Colonic mucosa (tissue), 4 donors: ENCODE measurements at places on chromosomes 6 and 20.

DNA sequence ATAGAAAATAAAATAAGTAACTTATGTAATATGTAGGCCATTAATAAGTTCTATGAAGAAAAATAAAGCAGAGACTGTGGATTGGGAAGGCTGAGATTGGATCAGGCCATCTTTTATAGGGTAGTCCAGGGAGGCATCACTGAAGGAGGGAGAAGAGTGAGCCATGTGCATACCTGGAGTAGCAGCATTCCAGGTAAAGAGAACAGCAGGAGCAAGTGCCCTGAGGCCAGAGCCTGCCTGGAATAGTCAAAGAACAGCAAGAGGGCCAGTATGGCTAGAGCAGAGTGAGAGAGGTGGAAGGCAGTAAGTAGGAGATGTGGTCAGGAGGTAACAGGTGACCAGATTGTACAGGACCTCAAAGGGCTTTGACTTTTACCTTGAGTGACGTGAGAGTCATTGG is 112.1 kb downstream of the EPM2A start:
- DNase-seq: no peak

DNA sequence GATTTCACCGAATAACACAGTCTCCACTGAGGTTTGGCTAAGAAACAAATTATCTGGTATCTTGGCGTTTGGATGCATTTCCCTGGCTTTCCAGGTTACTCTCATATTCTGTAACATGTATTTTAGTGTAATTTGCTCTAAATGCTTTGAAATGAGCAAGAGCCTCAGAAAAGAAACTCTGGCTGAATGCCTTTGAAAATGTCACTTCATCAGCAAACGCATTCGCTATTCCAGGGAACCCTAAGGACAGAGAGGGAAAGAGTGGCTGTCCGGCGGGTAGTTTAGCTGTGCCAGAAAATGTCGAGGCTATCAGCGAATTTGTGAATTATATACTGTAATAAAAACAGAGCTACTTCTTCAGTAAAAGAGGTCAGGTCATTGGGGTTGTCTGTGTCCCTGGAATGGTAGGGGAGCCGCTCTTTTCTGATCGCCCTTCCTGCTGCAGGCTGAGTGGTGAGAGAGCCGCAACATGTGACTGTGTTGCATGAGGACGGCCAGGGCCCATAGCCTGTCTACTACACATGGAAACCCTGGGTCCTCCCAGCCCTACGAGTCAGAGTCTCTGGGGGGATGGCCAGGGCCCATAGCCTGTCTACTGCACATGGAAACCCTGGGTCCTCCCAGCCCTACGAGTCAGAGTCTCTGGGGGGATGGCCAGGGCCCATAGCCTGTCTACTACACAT is 57.3 kb downstream of the SMOC2 start:
- DNase-seq: no peak

- DNase-seq: no peak
These were observed 44.0 kb upstream of the SPDEF start for GRCh38 chr6:34600101-34600500.

DNA sequence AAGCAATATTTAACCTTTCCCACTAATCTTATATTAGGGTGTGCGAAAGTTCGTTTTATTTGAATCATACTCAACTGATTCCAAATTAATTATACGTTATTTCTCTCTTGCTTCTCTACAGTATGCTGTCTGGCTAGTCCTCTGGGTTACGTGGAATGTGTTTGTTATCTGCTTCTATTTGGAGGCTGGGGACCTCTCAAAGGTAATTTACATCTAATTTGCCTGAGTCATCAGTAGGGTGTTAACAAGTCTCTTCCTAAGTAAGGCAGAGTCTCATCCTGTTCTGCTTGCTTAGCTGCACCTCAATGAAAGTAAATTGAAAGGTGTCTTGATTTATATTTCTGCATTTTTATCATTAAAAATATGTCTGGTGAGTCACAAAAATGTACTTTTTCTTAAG is 551.5 kb downstream of the NKAIN2 start:
- DNase-seq: no peak

DNA sequence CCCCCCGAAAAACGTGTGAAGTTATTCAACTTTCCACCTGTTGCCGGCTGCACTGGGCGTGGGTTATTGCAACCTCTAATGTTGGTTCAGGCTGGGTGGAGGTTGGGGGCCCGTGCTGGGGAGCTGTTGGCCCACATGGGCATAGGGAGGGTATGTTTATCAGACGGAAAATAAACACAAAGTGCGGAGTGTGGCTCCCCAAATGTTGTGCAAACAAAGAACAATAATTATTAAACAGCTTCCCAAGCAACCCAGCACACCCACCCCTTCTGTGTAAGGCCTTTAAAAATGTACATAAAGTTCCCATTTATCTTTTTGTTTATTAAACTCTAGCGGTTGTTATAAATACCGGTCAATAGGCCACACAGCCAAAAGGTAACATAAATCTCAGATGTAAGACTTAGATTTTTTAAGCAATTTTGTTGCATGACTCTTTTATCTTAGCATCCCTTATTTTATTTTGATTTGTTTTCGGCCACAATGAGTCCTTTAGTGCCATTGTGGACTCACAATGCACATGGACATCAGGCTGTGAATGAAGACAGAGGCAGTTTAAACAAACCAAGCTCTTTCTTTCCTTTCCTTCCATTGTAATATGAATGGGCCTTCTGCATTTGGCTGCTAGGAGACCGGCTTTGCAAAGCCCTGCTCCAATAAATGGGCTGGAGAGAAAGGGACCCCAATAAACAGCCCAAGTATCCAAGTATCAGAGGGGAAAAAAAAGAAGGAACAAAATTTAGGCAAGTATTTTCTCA is 6.9 kb upstream of the DLL1 start:
- DNase-seq: no peak

DNA sequence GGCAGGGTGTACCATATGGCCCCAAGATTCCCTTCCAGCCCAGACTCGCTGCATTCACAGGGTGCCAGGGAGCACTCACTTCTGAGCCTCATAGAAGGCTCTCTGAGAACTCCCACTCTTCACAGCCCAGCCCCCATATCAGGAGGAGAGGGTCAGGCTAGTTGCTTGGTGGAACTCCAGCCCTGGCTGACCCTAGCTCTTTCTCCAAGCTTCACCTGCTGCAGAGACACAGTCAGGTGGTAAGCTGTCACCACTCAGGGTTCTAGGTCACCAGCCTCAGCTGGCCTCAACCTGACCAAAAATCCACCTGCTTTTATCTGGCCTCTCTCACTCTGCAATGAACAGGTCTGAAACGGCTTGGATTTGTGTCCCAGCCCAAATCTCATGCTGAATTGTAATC is 162.7 kb upstream of the MLN start:
- DNase-seq: no peak

DNA sequence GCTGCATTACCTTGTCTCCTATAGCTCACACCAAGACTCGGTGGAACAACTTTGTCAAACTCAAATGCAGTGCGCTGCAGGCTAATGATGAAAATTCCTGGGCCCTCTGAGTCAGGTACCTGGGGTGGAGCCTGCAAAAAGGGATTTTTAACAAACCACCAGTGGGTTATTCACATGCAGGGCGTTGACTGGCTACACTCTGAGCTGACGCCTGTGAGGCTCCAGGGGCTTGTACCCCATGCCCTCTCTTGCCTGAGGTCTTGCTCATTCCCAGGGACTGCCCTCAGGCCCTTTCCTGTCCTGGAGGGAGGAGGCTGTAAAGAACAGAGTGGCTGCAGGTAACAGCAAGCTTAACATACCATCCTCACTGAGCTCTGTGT is 9.2 kb downstream of the GTSF1L start:
- no peak for DNase-seq

- no peak for DNase-seq
These were observed 48.9 kb downstream of the CNBD2 start for GRCh38 chr20:36017048-36017951.

DNA sequence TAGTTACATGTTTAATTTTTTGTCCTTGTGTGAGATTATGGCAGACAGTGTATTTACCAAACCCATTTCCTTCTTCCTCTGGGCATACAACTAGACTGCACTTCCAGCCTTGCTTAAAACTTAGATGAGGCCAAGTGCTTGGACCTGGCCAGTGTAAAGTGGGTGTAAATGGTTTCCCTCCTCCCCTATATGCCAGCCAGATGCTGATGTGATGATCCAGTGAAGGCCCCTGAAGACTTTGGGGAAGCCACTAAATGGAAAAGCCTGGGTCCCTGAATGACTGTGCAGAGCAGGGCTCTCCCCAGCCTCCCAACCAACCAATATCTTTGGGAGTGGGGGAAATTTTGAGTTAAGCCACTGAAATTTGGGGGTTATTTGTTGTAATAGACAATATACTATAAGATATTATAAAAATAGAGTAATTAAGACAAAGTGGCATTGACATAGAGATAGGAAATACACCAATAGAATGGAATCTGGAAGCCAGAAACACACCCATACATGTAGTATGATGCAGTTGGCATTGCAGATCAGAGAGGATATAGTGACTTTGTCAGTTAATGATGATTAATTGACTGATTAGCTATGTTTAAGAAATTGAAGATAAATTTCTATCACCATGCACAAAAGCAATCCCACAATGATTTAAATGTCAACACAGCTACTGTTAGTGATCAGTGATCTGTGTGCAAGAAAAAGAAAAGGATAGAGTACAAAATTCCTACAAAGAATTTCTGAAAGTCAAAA is 10.4 kb upstream of the SNX9 start:
- no peak for DNase-seq

DNA sequence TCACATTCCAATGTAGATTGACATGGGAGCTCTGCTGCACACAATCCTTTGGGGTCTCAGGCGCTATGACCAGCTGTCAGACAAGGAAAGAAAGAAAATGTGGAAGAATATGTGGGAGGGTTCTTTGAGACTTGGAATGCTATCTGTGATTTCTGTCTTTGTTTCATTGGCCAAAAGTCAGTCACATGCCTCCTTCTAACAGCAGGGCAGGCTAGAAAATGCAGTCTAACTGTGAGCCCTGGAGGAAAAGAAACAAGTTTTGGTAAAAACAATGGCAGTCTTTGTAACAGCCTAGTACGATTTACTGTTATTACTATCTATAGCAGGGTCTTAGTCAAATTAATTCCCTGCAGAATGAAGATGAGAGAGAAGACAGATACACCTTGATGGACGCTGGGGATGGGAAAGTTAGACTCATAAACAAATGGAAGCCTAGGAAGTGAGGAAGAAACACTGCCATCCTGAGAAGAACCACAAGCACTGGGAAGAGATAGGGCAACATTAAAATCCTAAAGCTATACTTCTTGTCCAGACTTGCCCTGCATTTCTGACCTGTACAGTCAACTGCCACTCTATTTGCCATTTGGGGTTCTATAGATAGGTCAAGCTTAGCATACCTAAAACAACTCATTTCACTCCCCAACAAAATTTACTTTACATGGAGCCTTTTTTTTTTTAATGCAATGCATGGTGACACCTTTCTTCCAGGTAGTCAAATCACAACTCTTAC is 833.0 kb downstream of the KIF16B start:
- no peak for DNase-seq

GRCh38 chr20:57467742-57468141 is 57.2 kb downstream of the CTCFL start:
- no peak for DNase-seq

GRCh38 chr6:83849610-83850009 is 3.5 kb upstream of the RIPPLY2 start:
- DNase-seq: no peak

GRCh38 chr6:123415844-123416468 is 220.8 kb downstream of the TRDN start:
- peak; percentile 37 for DNase-seq

- no peak for DNase-seq
These were observed 45.4 kb upstream of the ID1 start for GRCh38 chr20:31559704-31560093.

DNA sequence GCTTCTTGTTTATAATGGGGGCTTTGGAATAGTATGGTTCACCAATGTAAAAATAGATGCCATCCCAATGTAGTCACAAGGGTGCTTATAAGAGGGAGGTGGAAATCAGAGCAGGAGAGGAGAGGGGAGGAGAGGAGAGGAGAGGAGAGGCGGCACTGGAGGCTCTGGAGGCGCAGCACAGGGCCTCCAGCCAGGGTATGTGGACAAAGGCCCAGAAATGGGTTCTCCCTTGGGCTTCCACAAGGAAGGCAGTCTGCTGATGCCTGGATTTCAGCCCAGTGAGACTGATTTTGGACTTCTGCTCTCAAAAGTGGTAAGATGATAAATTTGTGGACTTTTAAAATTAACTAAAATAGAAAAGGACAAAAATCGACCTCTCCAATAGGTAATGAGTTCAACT is 116.8 kb downstream of the RNASET2 start:
- no peak for DNase-seq

- DNase-seq: no peak
These were observed 15.8 kb upstream of the GPR63 start for GRCh38 chr6:96853083-96853482.

GRCh38 chr20:4989570-4989969 is 11.7 kb downstream of the SLC23A2 start:
- DNase-seq: no peak

DNA sequence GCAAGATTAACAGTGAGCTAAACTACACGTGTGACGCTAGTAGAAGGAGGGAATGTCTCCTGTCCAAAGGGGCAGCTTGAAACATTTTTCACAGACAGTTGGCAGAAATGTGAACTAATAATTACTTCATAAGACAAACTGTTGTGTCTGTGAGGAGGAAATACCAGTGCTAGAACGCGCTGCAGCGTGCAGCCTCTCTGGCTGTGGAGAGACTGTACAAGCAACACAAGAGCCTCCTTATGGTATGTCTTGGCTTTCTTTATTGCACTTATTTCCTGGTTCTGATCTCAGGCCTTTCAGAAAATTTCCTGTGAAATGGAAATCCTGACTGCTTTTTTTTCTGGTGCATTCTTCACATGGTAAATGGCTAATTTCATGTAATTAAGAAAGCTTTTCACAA is 25.3 kb upstream of the TIAM2 start:
- DNase-seq: no peak

DNA sequence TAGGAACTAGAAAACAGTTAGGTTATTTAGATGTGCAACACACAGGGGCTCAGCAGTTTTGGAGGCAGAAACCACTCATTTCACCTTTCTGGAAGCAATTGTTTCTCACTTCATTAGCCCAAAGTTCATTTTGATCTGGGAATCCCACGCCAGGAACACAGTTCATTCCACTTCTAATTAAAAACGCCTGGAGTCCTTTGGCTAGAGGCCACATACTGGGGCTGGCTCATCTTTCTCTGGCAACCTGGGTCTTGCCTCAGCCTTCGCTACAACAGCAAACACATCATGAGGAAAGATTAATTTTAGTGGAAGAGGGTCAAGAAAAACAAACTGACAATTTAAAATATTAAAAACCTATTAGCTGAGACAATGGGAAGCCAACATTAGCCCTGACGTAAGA is 69.7 kb downstream of the RFPL4B start:
- DNase-seq: no peak

GRCh38 chr6:96990462-96990861 is 65.9 kb downstream of the KLHL32 start:
- DNase-seq: no peak

- DNase-seq: no peak
These were observed 21.7 kb downstream of the HIVEP1 start for GRCh38 chr6:12033770-12034169.

- no peak for DNase-seq
These were observed 66.1 kb downstream of the B4GALT5 start for GRCh38 chr20:49647550-49647949.

GRCh38 chr20:19750907-19751636 is 7.0 kb upstream of the RIN2 start:
- DNase-seq: peak; percentile 68
